ENCODE measurements at places on chromosomes 1 and 21. TPM values are rescaled to one million over a fixed set of nuclear protein-coding genes. Genes with fewer than 3 reads are reported as not detected.

The INSRR gene
- total RNA-seq, result not detected

The EFNA1 gene
- total RNA-seq, result 12.2 TPM

The CATSPER4 gene
- not detected for total RNA-seq

The SIK1 gene
- 1.5 TPM for total RNA-seq

The TCP10L gene
- total RNA-seq, result not detected

The SLC9A1 gene
- 23.0 TPM for total RNA-seq

The DCST1 gene
- total RNA-seq, result not detected

The RNU1-4 gene
- total RNA-seq, result not detected

The SMG5 gene
- 39.7 TPM for total RNA-seq

The LCE1E gene
- total RNA-seq, result not detected

The SPRR4 gene
- total RNA-seq, result not detected

The RGSL1 gene
- total RNA-seq, result not detected

The VWA5B1 gene
- not detected for total RNA-seq

The TRIM63 gene
- total RNA-seq, result not detected

The RHBDL2 gene
- total RNA-seq, result not detected

The GPR25 gene
- total RNA-seq, result not detected

The KIF17 gene
- total RNA-seq, result 0.81 TPM

The PLA2G2C gene
- not detected for total RNA-seq

The TNFRSF18 gene
- total RNA-seq, result not detected

The CDK18 gene
- total RNA-seq, result 2.5 TPM

The MASP2 gene
- total RNA-seq, result not detected

The B3GALT6 gene
- 38.4 TPM for total RNA-seq

The AMY1C gene
- total RNA-seq, result not detected

The DYRK3 gene
- 6.9 TPM for total RNA-seq

The CRP gene
- total RNA-seq, result not detected

The WNT3A gene
- total RNA-seq, result not detected

The AGPAT3 gene
- total RNA-seq, result 28.3 TPM
